Activated T-helper 1 cell treated with anti-CD3 and anti-CD28 coated beads, Interleukin-12 subunit alpha, Interleukin-12 subunit beta, Interleukin-2, Interleukin-4 antibody, amounts not matched to agents 30 ng/mL and 10 ng/mL and 1 ng/mL, durations not matched to agents 14 hours and 24 hours and 36 hours (primary cell): ENCODE measurements at places on chromosomes 11 and 22. TPM values are rescaled to one million over a fixed set of nuclear protein-coding genes. Genes with fewer than 3 reads are reported as not detected.

SPON1 gene
- total RNA-seq = 0.20 and 0.29 TPM in 2 replicates

MUC2 gene
- not detected in 2 replicates for total RNA-seq

HPX gene
- 1.2 TPM in 1 of 2 replicates, not detected in the other for total RNA-seq

KRTAP5-1 gene
- not detected in 2 replicates for total RNA-seq

ANO3 gene
- total RNA-seq = not detected in 2 replicates

SLCO2B1 gene
- total RNA-seq = not detected in 2 replicates

ADM gene
- total RNA-seq = 2.0 and 2.3 TPM in 2 replicates

E2F8 gene
- total RNA-seq = 25.6 and 28.2 TPM in 2 replicates

C11orf52 gene
- total RNA-seq = not detected in 2 replicates

DEFB131B gene
- not detected in 2 replicates for total RNA-seq

C2CD3 gene
- total RNA-seq = 46.5 and 49.5 TPM in 2 replicates

UBQLN3 gene
- not detected in 2 replicates for total RNA-seq

OR10D3 gene
- total RNA-seq = not detected in 2 replicates

INS gene
- total RNA-seq = not detected in 2 replicates

CD3G gene
- total RNA-seq = 134 and 145 TPM in 2 replicates

PRG3 gene
- not detected in 2 replicates for total RNA-seq

SNX19 gene
- 58.5 and 60.7 TPM in 2 replicates for total RNA-seq

MMP27 gene
- total RNA-seq = not detected in 2 replicates

TEX54 gene
- 1.2 and 1.3 TPM in 2 replicates for total RNA-seq

TMEM134 gene
- 55.1 and 61.4 TPM in 2 replicates for total RNA-seq

ZMAT5 gene
- total RNA-seq = 28.4 and 28.5 TPM in 2 replicates

P2RX6 gene
- 0.18 and 0.22 TPM in 2 replicates for total RNA-seq

HBG1 gene
- total RNA-seq = not detected in 2 replicates

ZNRD2 gene
- 94.6 and 96.9 TPM in 2 replicates for total RNA-seq

CYTH4 gene
- total RNA-seq = 49.5 and 57.1 TPM in 2 replicates

KRTAP5-11 gene
- not detected in 2 replicates for total RNA-seq

CDCA5 gene
- total RNA-seq = 91.8 and 92.5 TPM in 2 replicates

ST3GAL4 gene
- 13.2 and 14.1 TPM in 2 replicates for total RNA-seq

MTA2 gene
- 224 and 230 TPM in 2 replicates for total RNA-seq

RIN1 gene
- total RNA-seq = 0.78 and 0.86 TPM in 2 replicates

DRICH1 gene
- 0.34 and 0.65 TPM in 2 replicates for total RNA-seq

KRTAP5-10 gene
- not detected in 2 replicates for total RNA-seq

C22orf42 gene
- total RNA-seq = not detected in 2 replicates

DYNC2H1 gene
- 0.91 and 1.1 TPM in 2 replicates for total RNA-seq

IRAG1 gene
- not detected in 2 replicates for total RNA-seq

DBX1 gene
- not detected in 2 replicates for total RNA-seq

CCDC88B gene
- total RNA-seq = 133 and 137 TPM in 2 replicates

NAALADL1 gene
- 11.5 and 12.7 TPM in 2 replicates for total RNA-seq

DCPS gene
- 40.4 and 40.5 TPM in 2 replicates for total RNA-seq

RASL10A gene
- total RNA-seq = 0.15 and 0.65 TPM in 2 replicates

GGT5 gene
- 0.10 TPM in 1 of 2 replicates, not detected in the other for total RNA-seq

PLAAT4 gene
- total RNA-seq = 11.8 and 12.2 TPM in 2 replicates

TUBA8 gene
- 1.1 and 1.5 TPM in 2 replicates for total RNA-seq

HORMAD2 gene
- 0.21 TPM in 1 of 2 replicates, not detected in the other for total RNA-seq

IGHMBP2 gene
- total RNA-seq = 39.0 and 42.3 TPM in 2 replicates

ART1 gene
- not detected in 2 replicates for total RNA-seq

CD44 gene
- 547 and 550 TPM in 2 replicates for total RNA-seq

UBQLNL gene
- total RNA-seq = 0.18 TPM in 1 of 2 replicates, not detected in the other

LARGE2 gene
- not detected in 2 replicates for total RNA-seq

MAJIN gene
- total RNA-seq = not detected in 2 replicates

C11orf42 gene
- not detected in 2 replicates for total RNA-seq

BCO2 gene
- 0.49 and 1.6 TPM in 2 replicates for total RNA-seq

MYBPC3 gene
- total RNA-seq = not detected in 2 replicates

CBLIF gene
- total RNA-seq = not detected in 2 replicates

KIF18A gene
- total RNA-seq = 13.1 and 15.4 TPM in 2 replicates

MRGPRF gene
- not detected in 2 replicates for total RNA-seq
